ENCODE measurements at places on chromosomes 3 and 15.

DNA sequence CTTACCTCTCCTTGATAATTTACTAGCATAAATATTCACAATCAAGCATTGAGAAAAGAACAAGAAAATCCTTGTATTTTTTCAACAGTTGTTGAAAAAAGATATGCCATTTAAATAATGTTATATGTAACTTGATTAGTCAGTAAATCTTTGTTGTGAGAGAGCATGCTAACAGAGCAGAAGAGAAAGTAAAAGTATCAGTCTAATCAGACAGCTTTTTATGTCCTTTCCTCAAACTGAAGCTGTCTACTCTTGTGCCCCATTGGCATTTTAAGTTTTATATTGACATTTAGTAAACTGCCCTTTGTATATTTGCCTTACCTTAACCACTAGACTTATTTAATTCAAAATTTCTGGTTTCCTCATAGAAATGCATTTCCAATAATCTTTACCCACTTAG, 668.7 kb downstream of the OTOL1 start:
- DNase-seq = no peak

DNA sequence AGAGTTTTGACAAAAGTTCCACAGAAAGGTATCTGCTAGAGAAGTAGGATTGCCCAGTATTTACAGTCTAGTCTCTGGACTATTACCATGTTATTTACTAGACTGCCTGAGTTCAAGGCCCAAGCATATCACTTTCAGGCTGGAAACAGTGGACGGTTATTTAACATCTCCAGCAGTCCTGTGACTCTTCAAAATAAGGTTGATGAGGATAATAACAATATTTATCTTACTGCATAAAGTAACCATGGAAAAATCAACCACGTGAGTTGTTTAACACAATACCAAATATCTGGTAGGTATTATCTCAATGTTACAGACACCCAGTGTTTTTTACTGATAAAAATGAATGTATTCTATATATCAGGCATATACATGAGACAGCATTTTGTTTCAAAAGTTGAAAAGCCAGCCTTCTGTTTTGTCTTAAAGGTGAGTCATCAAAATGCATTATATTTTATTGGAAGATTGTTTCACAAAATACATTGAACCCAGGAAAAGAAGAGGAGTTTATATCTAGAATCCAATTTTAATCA, 535.8 kb downstream of the TBL1XR1 start:
- no peak for DNase-seq

DNA sequence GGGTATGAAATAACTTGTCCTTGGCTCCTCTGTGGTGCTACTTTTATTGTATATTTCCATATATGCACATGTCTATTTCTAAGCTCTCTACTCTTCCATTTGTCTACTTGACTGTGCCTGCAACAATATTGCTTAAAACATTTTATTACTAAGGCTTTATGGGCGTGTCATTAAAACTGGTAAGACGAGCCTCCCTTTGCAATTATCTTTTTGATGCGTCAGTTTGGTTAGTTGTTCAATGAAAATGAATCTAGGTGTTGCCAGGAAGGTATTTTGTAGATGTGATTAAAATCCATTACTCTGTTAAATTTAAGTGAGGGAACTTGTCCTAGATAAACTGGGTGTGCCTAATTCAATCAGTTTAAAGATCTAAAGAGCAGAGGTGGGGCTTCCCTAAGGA, 12.9 kb upstream of the TRA2B start:
- DNase-seq = no peak

DNA sequence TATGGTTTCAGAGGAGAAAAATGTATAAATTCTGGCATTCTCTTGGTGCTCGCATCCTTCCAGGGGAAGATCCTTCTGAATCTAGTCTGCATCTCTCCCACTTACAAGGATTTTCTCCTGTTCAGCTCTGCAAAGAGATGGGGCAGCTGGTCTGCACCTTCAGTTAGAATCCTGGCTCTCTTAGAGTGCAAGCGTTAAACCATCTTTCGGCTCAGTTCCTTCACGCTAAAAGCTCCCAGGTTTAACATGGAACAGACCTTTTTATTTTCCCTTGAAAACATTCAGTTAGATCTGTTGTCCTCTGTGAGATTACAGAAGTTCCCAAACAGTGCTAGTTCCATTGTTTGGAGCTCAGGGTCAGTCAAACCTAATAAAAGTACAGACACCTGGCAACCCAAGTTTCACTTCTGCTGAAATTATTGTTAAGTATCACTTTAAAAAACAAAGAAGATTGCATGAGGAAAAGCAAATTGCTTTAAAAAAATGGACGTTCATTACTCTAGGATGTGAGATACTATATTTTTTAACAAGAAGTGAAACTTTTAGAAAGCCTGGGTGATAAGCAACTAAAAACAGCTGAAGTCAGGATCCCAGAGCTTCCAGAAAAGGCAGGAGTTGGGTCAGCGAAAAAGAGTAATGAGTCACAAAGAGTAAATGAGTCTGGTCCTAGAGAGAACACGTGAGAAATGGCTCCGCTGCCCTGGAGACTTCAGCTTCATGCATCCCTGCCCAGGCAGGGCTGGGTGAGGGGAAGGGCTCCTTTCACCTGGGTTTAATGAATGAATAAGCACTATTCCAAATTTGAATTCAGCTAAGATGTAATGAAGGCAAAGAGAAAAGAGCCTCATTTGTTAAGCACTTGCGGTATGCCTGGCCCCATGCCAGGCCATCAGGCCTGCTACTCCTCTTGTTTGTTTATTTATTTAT, 63.3 kb downstream of the ABTB1 start:
- peak; percentile 45 for DNase-seq

GRCh38 chr15:91894606-91895005, 41.1 kb downstream of the SLCO3A1 start:
- peak; percentile 27 for DNase-seq

GRCh38 chr3:32641356-32641755, 43.6 kb upstream of the CNOT10 start:
- DNase-seq = no peak

DNA sequence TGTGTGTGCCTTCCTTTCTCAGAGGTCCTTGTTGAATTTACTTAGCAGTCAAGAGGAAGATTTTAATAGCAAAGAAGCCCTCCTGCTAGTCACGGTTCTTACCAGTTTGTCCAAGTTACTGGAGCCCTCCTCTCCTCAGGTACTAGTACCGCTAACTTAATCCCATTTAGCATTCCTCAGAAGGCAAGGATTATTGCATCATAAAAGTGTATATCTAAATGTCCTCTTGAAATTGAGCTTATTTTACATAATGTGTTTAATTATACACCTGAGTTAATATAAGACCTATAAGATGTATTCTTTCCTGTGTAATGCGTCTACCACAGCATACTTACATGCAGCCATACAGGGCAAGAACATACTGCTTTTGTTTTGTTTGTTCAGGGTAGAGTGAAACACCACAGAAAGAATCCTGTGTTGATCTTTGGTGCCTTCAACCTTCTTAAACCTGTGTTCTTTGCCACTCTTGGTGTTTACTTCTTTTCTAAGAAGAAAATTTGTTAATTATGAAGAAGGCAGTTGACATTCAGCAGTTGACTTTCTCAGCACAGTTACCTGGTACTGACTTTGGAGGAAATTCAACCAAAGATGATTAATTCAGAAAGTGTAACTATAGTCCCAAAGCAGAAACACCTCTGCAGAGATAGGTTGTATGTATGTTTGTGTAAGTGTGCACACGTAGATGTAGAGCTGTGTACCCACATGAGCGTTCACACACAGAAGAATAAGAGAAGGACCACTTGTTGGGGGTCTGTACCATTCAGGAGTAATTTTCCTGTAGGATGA, 33.1 kb downstream of the POLG start:
- DNase-seq = no peak

DNA sequence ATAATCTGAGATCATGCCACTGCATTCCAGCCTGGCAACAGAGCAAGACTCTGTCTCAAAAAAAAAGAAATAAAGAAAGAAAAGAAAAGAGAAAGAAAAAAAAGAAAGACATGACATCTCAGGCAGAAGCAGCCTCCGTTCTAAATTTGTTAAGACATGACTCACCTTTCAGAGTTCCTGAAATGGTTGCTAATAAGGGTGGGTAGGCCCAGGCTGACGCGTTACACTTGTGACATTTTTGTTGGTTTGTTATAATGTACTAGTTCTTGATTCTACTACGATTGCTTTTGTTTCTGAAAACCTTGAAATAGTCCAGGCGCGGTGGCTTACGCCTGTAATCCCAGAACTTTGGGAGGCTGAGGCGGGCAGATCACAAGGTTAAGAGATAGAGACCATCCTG, 21.0 kb downstream of the SLC25A20 start:
- DNase-seq = no peak

GRCh38 chr3:10941972-10942371, 50.6 kb upstream of the SLC6A1 start:
- no peak for DNase-seq

All from thyroid gland (tissue), 4 donors.